Smooth muscle cell of the brain vasculature (primary cell): ENCODE measurements at places on chromosomes 3 and 15.

DNA sequence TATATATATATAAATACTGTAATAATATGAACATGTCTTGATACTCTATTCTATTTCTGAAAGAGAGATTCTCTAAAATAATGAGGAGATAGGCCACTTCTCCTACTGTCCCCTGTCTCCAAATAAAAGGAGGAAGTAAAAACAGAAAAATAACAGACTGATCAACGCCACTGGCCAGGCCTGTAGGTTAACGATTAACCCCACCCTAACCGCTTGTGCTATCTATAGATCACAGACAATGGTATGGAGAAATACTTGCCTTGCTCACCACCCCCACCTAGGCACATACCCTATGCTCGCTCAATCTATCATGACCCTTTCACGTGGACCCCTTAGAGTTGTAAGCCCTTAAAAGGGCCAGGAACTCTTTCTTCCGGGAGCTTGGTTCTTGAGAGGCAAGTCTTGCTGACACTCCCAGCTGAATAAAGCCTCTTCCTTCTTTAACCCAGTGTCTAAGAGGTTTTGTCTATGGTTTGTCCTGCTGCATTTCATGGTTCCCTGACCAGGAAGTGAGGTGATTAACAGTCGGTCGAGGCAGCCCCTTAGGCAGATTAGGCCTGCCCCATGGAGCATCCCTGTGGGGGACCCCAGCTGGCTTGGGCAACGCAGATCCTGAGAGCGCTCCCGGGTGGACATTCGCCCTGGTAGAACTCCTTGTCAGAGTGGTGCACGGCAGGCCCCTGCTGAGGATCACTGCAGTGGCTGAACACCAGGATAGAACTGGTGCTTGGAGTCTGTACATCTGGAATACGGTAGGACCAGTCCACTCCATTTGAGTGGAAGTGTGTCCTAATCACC, 521.8 kb upstream of the CNTN3 start:
- DNase-seq, result no peak

GRCh38 chr3:5788496-5788895, 601.0 kb downstream of the EDEM1 start:
- DNase-seq, result no peak

DNA sequence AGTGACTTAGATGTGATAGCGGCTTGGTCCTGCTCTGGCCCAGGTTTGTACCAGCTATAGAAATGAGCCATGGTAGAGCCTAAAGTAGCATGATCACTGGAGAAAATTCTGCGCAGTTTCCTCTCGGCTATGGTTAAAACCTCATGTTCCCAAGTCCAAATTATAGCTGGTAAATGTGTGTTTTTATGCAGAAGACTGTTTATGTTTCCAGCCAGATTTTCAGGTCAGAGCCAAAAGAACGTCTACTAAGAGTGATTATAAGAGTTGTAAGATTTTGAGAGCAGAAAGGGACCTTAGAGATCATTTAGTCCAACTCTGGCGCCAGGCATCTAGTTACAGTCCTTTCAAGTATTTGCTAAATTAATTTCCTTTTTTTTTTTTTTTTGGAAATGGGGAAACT, 333.7 kb downstream of the LPP start:
- DNase-seq, result no peak

DNA sequence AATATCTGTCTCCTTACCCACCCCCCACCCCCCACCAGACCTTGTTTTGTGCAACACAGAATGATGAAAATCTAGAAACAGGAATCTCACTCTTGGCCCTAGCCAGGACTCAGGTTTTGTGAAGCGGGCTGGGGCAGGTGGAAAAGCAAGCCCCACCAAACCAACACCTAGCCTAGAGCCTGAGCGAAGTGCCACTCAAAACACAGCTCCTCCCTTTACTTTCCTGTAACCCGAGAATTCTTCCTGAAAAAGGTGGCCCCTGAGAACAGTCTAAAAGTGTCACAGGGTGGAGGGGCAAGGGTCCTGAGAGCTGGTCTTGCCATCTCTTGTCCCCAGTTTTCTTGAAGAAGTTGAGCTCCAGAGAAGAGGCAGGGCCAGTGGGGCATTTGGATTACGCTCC, 17.4 kb upstream of the RPUSD3 start:
- DNase-seq, result no peak

DNA sequence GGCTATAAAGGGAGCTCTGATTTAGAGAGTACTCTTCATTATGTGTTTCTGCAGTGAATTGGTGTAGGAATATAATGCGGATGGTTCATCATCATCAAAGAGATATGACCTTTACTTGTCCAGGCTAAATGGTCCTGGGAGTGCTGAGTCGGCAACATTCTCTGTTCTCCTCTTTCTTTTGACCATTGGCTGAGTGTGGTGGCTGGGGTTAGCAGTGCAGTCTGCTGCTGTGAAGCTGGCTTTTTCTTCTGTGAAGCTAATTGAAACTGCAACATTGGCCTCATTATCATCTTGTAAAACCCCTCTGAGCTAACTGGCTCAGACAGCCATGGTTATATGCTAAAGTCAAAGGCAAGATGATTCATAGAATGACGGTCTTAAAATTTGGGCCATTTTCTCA, 83.8 kb downstream of the THRB start:
- no peak for DNase-seq

DNA sequence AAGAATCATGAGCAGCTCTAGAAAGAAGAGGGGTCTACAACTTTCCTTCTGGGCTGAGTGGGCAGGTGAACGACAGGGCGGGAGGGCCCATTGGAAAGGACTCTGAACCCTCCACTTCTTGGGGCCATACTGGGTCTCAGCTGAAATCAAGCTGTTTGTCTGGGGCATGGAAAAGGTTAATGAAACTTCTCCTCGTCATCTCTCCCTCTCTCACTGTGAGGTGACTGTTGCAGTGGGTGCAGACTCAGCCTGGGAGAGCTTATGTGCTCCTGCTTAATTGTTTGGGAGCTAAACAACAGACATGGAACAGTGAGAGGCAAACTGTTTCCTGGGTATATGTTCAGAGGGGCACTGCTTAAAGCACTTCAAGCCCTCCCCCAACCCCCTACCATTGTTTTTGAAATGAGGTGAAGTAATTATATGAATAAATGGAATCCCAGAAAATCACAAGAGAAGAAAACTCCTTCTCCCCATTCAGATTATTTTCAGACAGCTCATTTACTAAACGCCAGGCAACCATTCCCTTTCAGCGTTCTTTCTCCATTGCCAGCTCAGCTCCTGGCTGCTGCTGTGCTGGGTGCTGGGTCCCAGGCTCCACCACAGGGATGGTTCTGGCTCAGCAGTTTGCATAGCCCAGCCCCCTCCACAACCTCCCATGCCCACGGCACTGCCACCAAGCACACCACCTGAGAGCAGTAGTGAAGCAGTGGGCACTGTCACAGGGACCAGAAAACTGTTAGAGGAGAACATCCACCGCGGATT, 444.9 kb upstream of the TBL1XR1 start:
- no peak for DNase-seq

GRCh38 chr3:197289726-197290125, 8.7 kb downstream of the DLG1 start:
- no peak for DNase-seq
